ENCODE measurements at places on chromosomes 16 and 17.

GRCh38 chr17:82110298-82110697 lies 12.3 kb upstream of the FASN start:
- DNase-seq: no peak

DNA sequence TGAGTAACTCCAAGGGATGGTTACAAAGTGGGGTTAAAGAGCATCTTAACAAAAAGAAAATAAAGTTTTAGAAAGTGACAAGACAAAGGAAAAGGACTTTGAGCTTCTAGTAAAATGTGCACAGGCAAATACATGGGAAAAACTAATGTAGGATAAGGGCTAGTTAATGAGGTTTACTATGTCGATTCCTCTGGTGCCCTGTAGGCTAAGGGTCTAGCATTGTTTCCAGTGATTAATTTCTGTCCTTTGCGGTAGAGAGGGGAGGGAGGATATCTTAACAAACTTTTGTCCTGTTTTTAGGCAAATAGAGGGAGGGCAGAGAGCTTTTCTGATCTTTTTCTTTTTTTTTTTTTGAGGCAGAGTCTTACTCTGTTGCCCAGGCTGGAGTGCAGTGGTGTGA lies 96.6 kb upstream of the SIAH1 start:
- no peak for DNase-seq

GRCh38 chr17:1003972-1004768 lies 7.2 kb downstream of the TIMM22 start:
- no peak for DNase-seq

GRCh38 chr16:59684911-59685310 lies 950.8 kb upstream of the GOT2 start:
- no peak for DNase-seq

- peak; percentile 65 for DNase-seq
Measured at GRCh38 chr16:21523411-21524067, 75.8 kb upstream of the METTL9 start.

- DNase-seq: no peak
Measured at GRCh38 chr16:60061396-60061795, 1327.3 kb upstream of the GOT2 start.

- no peak for DNase-seq
Measured at GRCh38 chr17:72906306-72906705, 186.2 kb downstream of the SLC39A11 start.

DNA sequence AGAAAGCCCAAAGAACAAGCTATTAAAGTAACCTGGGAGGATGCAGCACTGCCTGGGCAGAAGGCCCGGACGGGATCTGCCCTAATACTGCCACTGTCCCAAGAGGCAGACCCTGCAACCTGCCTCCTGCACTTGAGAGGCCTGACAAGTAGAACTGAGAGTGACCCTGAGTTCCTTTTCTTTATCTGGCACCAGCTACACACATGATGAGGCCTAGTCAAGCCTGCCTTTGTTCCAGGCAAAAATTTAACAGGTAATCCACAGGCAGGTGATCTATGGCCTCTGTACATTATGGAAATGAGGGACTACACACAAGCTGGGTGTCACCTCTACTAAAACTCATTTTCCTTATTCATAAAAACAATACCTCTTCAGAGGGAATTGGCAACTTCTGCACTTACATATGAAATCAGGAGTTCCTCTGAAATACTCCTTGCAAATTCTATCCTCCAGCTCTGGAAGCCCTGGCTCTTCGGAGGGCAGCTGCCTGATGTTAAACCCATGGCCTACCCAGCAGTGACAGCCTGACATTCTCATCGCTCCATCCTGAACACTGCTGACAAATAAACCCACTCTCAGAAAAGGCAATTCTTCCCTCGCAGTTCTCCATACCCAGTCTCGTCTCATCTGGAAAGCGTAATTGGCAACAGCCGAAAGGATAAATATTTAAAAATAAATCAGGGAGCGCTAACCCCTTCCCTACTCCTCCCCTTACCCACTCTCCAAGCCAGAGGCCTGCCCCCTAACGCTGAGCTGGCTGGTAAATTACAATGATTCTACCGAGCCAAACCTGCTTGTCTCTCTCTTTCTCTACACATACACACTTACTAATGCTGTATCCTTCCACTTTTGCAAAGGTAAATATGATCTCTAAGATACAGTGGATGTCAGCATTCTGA lies 2.5 kb upstream of the ZFHX3 start:
- DNase-seq: no peak

DNA sequence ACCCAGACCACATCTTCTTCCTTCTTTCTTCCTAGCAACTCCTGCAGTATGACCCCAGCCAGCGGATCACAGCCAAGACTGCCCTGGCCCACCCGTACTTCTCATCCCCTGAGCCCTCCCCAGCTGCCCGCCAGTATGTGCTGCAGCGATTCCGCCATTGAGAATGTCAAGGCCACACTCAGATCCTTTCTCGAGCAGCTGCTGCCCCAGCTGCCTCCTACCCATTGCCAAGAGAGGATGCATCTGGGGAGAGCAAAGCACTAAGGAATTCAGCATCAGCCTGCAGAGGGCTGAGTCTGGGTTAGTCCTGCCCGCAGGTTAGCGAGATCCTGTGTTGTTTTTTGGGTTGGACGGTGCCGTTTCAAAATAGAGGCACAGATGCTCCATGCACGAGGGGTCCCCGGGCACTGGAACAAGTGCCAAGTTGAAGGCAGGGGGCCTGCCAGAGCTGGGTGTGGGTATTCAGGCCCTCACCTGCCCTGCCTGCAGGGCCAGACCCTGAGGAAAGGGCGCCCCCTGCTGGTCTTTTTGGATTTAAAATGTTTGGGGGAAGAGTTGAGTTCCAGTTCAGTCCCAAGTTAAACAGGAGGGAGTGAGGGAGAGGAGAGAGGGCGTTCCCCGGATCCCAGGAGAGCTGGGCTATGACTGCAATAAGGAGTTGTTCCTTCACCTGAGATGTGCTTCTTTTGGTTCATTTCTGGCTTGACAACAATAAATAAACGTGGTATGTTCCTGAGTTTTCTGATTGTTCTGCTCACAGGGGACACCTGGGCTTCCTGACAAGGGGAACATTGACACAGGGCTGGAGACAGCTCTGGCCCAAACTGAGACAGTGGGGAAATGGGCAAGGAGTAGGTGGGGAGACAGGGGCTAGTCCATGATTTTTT lies 4.9 kb downstream of the CDK3 start:
- peak; percentile 99 for DNase-seq

- DNase-seq: no peak
Measured at GRCh38 chr17:6867849-6868248, 36.3 kb upstream of the TEKT1 start.

DNA sequence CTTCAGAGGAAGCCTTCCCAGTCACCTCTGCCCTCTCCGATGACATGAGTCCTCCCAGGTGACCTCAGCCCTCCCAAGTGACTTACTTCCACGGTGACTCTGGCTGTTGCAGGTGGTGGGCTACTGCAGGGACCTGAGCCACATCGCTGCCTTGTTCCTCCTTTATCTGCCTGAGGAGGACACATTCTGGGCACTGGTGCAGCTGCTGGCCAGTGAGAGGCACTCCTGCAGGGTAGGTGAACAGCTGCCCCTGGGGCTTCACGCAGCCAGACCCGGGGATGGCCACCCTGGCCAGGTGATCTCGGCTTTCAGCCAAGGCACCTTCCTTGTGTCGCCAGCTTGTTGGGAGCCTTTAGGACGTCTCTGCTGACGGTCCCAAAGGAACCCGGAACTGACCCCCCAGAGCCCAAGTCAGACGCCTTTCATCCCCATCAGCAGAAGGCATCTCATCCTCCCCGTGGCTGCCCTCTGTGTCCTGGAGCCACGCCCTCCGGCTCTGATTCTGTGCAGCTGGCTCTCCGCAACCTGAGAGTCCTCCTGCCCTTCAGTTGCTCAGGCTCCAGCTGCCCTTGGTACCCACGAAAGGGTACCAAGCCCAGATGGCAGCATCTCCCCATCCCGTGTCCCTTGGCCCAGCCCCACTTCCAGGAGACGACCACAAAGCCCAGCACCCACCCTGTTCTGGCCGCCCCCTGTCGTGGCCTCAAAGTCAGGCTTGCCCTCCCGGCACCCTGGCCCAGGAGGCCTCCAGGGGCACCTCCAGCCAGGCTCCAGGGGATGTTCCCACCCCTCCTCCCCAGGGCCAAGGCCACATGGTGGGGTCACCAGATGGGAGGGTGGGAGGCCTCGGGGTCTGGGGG lies 81.7 kb downstream of the GOSR1 start:
- peak; percentile 49 for DNase-seq

GRCh38 chr17:28573040-28573380 lies 1.7 kb upstream of the PIGS start:
- DNase-seq: peak; percentile 27

DNA sequence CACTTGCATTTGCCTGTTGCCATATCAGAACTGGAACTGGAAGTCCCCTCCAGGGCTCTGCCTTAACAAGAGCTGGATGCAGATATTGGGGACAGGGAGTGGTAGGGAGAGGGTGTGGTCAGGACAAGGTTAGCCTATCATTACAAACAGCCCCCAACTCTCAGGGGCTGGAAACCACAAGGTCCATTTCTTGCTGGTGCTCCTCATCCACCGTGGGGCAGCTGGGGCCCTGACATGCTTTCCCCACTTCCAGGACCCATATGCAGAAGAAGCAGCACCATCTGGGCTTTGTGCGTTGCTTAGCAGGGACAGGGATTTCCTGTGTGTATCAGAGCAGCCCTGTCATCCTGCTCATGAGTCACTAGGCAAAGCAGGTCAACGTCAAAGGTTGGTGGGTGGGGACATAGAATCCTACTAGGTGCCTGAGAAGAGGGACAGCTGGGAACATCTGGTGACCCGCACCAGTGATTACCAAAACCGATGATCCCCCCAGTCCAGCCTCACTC lies 26.9 kb downstream of the RGS9 start:
- no peak for DNase-seq

- DNase-seq: no peak
Measured at GRCh38 chr17:50045154-50045553, 10.8 kb upstream of the ITGA3 start.

DNA sequence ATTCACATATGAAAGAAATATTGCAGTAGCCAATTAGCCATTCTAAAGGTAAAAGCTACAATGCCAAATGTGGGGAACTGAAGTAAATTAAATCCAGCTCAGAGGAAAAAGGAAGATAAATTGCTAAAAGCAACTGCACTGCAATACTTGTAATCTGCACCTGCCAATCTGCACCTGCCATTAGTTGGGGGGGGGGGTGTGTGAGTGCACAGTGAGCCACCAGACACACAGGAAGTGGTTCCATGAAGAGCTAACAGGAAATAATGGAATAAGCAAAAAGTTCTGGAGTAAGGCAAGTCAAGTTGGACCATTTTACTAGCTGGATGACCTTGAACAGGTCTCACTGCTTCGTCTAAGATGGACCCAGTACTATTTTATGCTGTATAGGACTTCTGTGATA lies 191.8 kb downstream of the PARN start:
- DNase-seq: no peak

GRCh38 chr17:49338883-49339282 lies 23.2 kb downstream of the ZNF652 start:
- no peak for DNase-seq

GRCh38 chr17:73595479-73595878 lies 48.8 kb downstream of the SDK2 start:
- DNase-seq: peak; percentile 96

Data from endodermal cell (in vitro differentiated cells).